Activated CD8-positive, alpha-beta memory T cell treated with anti-CD3 and anti-CD28 coated beads for 1 hour (primary cell): ENCODE measurements at places on chromosomes 3 and 15.

GRCh38 chr3:31498791-31499190 is 33.9 kb upstream of the STT3B start:
- DNase-seq: no peak

- no peak for DNase-seq
Measured at GRCh38 chr3:30578986-30579579, 27.3 kb upstream of the TGFBR2 start.

DNA sequence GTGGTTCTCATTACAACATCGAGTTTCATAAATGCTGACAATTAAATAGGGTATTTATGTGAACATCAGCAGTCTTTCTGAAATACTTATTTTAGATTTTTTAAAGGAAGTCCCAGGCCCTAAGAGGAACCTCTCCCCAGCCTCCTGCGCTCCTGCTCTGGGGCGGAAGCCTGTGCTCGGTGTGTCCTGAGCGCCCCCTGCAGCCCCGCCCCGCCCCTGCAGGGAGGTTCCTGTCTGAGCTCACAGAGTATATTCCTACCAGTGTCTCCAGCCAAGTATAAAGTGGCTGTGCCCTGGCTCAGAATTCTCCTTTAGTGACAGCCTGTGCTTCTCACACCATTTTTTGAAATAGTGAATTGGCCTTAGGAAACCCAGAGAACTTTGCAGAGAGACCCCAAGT is 567.9 kb downstream of the GOLGA6L6 start:
- no peak for DNase-seq

DNA sequence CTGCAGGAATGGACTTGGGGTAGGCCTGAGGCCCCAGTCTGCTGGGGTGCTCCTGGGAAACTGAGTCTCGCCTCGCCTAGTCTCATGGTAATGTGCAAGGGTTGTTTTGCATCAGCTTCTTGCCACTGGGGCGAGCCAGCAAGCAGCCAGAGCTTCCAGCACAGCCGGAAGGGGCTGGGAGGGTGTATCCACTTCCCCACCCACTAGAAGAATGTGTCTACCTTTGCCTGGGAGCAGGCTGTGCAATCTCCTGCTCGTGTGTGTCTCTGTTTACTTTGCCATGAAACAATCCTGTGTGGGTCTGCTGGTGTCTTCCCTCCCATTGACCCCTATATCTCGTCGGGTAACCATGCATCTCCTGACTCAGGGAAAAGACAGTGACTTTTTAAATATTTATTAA is 21.8 kb upstream of the ERICH6 start:
- DNase-seq: no peak

- DNase-seq: no peak
Measured at GRCh38 chr3:25452192-25452591, 24.1 kb downstream of the RARB start.

- no peak for DNase-seq
Measured at GRCh38 chr3:134833453-134834163, 38.5 kb downstream of the EPHB1 start.
